GM12891 (cell line): ENCODE measurements at places on chromosomes 4 and X.

DNA sequence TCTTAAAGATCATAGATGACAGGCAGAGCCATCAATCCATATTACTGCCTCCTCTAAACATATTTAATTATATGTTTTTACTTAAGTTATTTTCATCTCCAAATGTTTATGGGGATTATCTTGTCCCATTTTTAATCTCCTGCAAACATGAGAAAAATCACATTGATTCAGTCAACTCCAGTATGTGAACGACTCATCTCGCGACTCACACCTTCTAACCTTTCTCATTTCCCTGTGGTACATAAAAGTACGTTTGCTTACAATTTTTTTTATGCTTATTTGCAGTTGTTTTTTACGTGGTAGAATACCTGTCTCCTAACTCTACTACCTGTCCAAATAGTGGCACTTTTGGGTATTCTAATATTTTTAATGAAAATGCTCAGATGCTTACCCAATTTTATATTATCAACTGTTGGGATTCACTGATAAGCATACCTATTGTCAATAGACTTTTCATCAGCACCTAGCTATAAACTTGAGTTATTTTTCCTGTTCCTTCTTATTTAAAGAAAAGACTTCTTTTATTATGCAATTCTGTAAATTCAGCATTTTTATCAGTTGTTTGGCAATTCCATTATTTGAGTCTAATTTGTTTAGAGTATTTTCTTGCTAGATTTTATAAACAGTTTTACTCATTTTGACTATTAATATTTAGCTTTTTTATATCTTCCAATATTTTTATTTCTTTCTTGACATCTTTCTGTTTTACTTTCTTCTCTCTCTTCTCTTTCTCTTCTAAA, 276.6 kb downstream of the ANK2 start:
- DNase-seq = no peak

GRCh38 chr4:153448003-153448731, 18.0 kb upstream of the TMEM131L start:
- no peak for DNase-seq

DNA sequence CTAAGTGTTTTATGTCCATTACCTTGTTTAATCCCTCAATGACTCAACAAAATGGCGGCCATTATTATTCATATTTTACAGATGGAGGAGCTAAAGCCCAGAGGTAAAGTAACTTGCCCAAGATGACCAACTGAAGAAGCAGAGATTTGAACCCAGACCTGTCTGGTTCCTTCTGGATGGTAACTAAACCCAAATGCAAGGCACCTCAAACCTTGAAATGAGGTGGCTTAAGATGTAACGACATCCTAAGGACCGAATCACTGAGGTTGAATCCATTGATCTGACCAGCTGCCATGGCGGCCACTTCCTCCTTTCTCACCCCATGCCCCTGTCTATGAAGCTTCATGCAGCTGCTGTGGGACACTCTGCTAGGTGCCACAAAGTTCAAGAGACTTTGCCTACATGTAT, 932 bp downstream of the TLR10 start:
- no peak for DNase-seq

- DNase-seq = no peak
Measured at GRCh38 chr4:184681916-184682315, 32.4 kb downstream of the PRIMPOL start.

DNA sequence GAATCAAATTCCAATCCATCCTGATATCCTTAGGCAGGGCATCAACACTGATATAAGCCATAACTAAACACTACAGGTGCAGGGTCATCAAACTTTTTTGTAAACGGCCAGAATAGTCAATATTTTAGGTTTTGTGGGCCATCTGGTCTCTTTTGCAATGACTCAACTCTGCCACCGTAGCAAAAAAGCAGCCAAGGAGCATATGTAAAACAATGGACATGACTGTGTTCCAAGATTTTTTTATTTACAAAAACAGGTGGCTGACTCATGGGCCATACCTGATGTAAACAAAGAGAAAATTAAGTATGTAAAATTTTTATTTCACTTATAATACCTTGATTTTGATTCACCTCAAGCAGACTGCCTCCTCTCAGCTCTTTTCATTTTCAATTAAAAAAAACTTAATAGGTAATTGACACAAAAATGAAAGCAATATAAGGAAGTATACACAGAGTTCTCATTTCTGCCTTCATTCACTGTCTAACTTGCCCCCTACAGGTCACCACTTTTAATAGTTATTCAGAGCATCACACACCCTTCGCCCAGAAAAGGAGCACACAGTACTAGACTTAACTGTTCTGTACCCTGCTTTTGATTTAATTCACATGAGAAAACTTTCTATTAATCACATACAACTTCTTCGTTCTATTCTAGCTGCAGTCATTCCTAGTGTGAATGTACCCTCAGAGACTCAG, 35.3 kb upstream of the GPM6B start:
- no peak for DNase-seq

- DNase-seq = no peak
Measured at GRCh38 chrX:16060252-16060651, 63.1 kb upstream of the GRPR start.

- DNase-seq = no peak
Measured at GRCh38 chr4:147753047-147753446, 21.2 kb downstream of the ARHGAP10 start.

DNA sequence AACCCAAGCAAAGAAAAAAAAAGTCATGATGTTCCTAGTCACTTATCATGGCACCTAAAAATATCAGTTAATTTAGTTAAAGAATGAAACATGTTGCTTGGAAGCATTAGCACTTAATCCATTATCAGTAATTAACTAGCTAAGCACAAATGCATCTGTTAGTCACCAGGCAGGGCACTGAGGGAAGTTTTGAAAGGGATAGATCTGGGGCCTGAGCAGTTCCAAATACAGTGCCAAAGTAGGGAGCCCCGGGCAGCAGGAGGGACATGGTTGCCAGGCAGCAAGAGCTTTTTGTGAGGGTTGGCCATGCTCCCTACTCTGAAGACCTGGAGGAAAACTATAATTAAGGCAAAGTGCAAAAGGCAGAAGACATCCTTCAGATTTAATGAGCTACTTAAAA, 62.0 kb downstream of the PHKA1 start:
- DNase-seq = no peak

- DNase-seq = no peak
Measured at GRCh38 chrX:46326161-46326560, 219.1 kb downstream of the ZNF674 start.

GRCh38 chrX:10660171-10660570, 39.8 kb upstream of the MID1 start:
- DNase-seq = no peak

- DNase-seq = no peak
Measured at GRCh38 chrX:130330146-130330545, 9.6 kb upstream of the SLC25A14 start.

- DNase-seq = no peak
Measured at GRCh38 chrX:71625471-71625870, 7.2 kb upstream of the CXCR3 start.

DNA sequence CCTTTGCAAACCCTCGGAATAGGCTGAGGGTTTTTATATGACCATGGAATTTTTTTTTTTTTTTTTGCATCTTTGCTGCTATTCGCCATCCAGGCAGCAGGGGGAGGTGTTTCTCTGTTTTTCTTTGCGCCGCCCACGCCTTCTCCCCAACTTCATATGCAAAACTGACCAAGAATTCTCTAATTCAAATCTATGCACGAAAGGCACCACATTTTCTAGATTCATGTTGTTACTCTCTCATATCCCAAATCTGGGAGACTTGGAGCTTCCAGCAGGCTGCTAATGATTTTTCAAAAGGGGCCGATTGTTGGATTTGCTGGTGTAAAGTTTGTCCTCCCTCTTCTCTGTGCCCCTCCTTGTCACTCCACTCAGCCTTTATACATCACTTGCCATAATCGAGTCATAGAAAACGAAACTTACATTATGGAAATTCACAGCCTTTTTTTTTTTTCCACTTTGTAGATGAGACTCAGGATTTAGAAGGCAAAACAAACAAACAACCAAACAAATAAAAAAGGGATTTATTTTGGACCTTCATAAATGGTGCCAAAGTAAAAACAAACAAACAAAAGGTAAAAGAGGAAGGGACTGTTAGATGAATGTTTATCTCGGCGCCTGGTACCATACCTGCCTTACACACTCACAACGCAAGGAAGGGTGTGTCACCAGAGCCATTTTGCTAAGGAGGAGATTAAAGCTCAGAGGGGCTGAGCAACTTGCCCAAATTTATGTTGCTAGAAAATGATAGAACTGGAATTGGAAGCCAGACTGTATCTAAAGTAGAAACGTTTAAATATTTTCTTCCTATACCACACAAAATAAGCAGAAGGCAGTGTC, 29.3 kb upstream of the BOD1L1 start:
- no peak for DNase-seq

- no peak for DNase-seq
Measured at GRCh38 chrX:141619336-141619735, 29.8 kb downstream of the SPANXA2 start.

GRCh38 chrX:45126158-45126557, 74.5 kb downstream of the DIPK2B start:
- DNase-seq = no peak

DNA sequence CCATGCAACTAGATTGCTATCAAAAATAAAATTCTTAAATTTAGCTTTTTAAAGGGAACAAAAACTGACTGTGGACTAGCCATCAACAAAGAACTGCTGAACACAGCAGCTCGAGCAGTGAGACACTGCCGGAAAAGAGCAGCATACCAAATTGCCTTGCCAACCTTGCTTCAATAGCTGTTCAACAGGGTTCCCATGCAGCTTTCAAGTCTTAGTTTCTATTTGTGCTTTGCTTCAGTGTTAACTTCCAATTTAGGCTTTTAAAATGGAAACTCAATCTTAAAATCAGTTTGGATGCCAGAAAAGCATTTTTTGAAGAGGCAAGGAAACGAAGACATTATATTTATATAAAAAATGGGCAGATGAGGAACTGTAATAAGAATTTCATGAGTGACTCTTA, 463.4 kb upstream of the MAGEB18 start:
- no peak for DNase-seq

DNA sequence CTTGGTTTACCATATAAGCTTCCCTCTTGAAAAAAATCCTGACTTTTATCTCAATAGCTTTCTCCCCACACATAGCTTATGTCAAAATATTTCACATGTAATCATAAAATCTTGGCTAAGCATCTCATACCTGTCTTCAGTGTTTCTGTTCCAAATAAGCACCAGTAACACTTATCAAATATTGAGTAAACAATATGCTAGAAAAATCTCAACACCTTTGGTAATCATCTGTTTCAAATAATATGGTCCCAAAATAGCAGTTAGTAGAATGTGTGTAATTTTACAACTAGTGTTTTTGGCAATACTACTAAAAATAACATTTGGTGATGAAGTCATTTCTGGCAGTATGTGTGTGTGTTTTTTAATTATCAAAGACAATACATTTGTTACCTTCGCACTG, 2138.2 kb downstream of the PCDH7 start:
- no peak for DNase-seq

DNA sequence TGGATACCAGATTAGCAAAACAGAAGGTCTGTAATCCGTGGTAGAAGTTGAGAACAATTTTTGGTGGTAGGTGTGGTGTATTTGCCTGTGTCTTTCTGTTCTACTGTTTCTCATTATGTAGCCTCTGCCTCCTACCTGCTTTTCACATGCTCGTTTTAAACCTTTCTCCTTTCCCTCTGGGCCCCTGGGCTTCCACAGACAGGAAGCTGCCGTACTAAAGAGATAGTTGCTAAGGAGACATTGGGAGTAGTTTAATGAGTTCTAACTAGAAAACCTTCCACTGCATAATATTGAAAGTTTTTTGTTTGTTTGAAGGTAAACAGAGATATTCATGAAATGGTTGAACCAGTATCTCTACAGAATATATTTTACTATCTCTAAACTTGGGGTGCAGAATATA, 107.8 kb downstream of the STOX2 start:
- no peak for DNase-seq

DNA sequence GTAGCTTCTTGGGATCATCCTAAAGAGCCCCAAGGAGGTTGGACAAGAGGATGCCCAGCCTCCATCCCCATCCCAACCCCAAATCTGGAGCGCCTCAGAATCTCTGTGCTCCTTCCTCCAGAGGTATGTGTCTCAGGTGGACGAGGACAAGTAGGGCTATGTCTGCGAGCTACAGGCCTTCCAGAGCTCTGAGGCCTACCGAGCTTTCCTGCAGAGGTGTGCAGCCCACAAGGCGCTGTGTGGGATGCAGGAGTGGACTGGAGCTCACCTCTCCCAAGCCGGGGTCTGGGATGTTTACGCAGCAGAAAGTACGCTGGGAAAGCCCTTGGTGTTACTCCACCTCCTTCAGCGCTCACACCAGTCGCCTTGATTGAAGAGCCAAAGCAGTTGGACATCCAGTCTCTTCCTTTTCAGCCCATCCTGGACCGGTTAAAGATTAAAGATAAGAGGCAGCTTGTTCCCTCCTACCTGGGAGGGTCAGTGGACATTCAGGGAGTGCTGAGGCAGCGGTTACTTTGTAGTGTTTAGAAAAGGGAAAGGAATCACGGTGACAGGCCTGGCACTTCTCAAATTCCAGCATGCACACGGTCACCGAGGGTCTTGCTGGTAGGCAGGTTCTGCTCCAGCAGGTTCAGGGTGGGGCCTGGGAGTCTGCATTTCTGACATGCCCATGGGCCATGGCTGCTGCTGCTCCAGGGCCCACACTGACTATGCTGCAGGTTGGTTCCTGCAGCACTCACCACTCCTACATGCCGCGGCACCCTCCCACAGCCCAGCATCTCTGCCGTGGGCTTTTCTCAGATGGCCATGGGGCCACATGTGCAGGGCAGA, 29.5 kb upstream of the JAKMIP1 start:
- no peak for DNase-seq

GRCh38 chr4:4582653-4583052, 40.8 kb upstream of the STX18 start:
- DNase-seq = no peak

GRCh38 chr4:169120624-169121023, 110.6 kb upstream of the CBR4 start:
- DNase-seq = no peak

GRCh38 chr4:165631912-165632311, 241.1 kb upstream of the TLL1 start:
- no peak for DNase-seq

GRCh38 chrX:140510895-140511295, 6.0 kb upstream of the SOX3 start:
- DNase-seq = no peak
